ENCODE measurements at places on chromosomes 2 and 18.

- no peak for DNase-seq
Observed at GRCh38 chr2:128371248-128371630, 52.6 kb upstream of the HS6ST1 start.

GRCh38 chr2:73034661-73035375, 36.7 kb downstream of the SFXN5 start:
- no peak for DNase-seq

DNA sequence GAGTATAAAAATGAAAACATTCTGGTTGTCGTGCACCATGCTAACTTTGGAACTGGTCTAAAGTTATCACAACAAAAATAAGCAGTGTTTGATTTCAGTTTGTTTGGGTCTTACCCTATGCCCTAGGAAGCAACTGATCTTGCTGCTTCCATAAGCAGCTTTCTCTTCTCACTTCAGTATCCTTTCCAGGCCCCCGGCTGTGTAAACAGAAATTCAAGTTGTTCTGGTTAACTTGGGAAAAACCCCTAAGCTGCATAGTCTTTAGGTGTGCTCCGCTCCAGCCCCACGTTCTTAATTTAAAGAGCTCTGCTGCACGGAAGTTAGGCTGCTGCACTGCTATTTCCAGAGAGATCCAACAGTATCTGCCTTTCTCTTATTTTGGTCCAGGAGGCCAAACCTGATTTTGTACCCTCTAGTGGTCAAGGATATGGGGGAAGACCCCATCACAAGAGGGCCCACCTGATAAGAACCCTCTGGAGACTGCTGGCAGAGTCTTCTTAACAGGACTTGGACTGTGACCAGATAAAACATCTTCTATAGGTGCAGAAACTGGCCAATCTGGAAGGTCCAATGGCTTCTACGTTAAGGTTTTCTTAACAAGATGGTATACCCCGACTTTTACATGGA, 69.1 kb downstream of the FEZ2 start:
- DNase-seq, result no peak

GRCh38 chr18:52008736-52009135, 331.3 kb upstream of the DCC start:
- DNase-seq, result no peak

DNA sequence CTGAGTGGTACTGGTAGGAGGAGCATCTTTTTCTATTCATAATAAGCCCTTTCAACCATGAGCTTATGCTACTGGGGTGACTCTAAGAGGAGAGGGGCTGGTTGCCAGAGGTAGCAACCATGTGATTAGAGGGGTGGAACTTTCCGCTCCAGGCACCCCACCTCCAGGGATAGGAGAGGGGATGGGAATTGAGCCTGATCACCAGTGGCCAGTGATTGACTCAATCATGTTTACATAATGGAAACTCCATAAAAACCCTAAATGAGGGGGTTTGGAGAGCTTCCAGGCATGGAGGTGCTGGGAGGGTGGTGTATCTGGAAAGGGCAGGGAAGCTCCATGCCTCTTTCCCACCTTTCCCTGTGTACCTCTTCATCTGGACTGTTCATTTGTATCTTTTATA, 46.6 kb upstream of the RHOB start:
- no peak for DNase-seq

- DNase-seq, result no peak
Observed at GRCh38 chr2:201249889-201250288, 10.4 kb upstream of the CASP8 start.

DNA sequence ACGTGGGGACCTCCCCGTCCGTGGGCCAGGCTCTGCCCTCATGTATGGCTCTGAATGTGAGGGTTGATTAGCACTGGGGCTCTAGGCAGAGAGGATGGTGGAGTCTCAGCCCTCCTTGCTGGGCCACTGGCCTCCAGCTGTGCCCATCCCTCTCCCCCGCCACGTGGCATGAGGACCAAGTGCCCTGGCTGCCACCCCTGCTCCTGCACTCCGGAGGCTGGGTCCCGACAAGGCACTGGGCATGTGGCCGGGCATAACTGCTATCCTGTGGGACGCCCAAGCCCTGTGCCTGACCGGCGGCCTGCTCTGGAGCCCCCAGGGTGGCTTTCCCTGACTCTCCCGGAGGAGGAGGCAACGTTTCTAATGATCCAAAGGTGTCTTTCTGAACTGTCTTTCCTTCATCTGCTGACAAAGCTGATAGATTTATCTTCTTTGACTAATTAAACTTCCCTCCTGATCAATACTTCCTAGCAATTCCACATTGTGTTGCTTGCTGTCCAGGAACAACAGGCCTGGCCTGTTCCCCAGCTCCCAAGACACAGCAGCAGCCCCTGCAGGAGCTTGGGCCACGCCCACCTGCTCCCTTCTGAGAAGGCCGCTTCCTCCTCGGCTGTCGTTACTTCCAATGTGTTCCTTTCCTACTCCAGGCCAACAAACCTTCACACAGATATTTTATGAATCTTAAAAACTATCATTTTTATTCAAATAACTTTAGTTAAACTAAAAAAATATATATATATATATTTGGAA, 132.0 kb downstream of the SNTG2 start:
- DNase-seq, result no peak

- no peak for DNase-seq
Observed at GRCh38 chr2:25735835-25736234, 62.5 kb upstream of the DTNB start.

DNA sequence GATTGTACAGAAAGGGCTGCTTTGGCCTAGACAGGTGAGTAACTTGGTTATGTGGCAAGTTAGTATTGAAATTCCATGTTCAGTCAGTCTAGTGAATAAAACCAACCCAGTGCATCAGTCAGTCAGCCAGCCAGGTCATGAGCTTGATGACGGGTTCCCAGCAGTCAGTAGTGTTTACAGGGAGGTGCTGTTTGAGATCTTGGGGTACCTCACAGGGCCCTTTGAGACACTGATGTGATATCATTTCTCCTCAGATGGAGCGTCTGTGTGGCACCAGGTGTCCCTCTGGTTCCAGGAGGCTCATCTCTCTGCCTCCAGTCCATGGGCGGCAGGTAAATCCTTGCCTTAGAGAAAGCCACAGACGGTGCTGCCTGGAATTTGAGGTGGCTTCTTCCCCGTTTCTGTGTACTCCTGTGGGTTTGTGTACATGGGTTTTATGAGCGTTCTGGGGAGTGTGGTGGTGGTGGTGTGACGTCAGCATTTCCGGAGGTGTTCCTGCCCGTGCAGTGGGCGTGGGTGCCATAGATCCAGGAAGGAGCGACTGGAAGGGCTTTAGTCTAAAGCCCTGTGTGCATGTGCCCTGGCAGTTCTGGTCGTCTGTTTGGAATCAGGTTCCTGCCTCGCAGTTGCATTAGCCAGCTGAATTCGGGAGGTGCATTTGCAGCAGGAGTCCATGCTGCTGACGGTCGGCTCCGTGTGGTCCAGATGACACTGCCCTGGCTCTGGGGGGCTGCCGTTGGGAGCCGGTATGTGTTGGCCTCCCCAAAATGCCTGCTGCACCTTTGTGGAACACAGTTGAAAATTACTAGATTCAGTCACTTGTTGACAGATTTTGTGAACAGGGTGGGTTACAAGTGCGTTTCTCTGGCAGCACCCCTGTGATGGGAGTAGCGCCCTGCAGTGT, 2.1 kb downstream of the CTDP1 start:
- peak; percentile 41 for DNase-seq

- no peak for DNase-seq
Observed at GRCh38 chr2:182647499-182647787, 68.6 kb upstream of the DNAJC10 start.

DNA sequence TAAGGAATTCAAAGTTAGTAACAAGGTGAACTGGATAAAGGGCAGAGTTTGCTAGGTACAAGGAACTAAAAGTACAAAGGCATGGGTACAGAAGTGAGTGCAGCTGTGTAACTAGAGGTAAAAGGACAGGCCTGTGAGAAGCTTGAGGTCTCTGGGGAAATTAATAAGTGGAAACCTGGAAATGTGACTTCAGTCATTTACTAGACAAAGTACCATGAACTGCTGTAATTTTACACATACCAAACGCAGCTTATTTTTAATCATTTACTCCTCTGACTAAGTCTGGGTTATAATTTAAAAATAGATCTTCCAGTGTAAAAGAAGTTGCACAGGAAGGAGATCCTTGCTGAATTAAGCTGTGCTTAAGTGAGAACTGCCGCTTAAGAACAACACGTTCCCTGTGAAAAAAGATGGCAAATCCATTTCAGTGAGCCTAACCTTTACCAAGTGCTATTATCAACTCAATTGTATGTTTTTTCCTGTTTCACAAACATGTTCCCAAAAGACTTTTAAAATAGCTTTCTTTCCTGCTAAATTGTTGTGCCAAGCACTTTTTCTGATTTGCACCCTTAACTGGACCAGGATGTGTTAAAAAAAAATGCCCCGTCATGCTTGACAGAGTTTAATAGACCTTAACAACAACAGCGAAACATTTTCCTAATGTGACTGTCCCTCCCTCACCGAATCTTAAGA, 44.3 kb downstream of the CALCRL start:
- no peak for DNase-seq

DNA sequence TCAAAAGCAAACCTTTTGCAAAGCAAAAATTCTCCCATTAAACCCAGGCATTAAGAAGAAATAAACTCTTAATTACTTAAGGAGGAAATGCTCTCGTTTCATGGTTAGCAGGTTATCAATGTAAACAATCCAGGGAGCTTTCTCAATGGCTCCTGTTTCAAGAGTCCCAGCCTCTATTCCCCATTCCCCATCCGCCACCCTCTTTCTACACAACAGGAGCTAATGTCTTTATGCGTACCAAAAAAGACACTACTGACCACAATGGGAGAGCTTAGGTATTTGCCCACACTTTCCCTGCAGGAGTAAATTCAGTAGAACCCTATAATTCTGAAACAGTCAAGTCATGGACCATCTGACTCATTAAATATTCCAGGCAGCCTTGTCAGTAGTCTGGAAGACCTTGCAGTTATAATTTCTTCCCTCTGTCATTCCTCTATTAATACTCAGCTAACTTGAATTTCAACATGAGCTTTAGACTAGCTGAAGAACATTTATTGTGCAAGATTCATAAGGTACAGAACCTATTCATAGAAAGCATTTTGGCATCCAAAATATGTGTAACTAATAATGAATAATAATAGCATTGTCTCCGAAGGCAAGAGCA, 48.6 kb downstream of the SLC8A1 start:
- DNase-seq, result no peak

DNA sequence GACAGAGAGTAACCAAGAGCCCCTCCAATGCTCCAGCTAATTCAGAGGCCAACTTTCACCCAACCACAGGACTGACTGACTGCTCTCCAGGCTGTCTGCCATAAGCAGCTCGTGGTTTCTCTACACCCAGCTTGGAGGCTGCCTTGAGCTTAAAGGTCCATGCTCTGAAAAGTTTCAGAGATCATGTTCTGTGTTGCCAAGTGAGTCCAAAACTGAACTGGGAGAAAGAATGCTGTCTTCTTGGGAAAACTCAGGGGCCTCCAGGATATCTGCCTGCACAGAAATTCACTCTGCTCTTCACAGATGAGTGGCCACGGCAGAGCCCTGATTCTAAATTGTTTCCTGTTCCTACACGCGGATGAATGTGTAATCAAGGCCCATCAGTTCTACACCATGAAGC, 51.1 kb downstream of the LPIN2 start:
- DNase-seq, result no peak

DNA sequence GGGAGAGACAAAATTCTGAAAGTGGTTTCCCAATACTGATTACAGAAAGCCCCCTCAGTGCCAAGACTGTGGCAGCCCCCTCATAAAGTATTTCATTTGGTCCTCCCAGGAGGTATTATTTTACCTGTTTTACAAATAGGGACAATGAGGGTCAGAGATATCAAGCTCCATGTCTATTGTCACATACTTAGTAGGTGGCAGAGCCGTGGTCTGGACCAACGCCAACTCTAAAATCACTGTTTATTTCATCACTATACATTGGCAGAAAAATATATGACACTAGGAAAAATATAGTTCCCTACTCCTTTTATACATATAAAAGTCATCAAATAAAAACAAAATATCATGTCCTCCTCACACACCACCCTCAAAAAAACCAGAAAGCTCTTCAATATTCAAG, 68.6 kb downstream of the DHRS9 start:
- DNase-seq, result no peak

DNA sequence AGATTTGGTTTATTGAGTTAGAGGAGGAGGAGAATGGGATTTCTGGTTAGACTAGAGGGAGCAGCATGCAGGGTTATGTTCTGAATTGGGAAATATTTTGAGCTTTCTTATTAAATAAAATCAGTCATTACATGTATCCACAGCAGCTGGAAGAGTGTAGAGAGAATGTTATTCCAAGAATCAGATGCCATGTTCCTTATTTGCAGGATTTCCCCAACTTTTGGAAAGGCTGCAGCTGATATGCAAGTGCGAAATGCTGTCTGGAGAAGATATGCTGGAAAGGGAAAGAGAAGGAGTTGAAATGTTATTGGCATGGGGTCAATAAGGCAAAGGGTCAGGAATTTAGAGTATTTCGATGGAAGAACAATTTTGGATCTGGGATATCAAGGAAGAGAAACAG, 255.8 kb downstream of the MTX2 start:
- DNase-seq, result no peak

DNA sequence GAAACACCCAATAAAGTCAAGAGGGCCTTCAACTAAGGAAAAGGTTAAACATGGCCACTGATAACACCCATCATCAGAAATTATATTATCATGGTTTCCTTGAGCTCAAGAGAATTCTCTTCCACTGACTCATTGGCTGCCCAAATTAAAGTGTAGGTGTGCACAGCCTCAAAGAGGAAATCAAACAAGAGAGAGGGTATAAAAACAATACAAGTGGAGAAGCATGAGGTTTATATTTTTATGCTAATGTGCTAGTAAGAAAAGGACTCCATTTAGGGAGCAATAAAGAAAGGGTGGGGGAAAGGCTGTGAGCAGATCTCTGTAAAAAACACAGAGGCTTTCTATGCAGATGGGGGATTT, 168.8 kb upstream of the VRK2 start:
- no peak for DNase-seq

GRCh38 chr2:173658946-173659371, 304.3 kb downstream of the CDCA7 start:
- no peak for DNase-seq

DNA sequence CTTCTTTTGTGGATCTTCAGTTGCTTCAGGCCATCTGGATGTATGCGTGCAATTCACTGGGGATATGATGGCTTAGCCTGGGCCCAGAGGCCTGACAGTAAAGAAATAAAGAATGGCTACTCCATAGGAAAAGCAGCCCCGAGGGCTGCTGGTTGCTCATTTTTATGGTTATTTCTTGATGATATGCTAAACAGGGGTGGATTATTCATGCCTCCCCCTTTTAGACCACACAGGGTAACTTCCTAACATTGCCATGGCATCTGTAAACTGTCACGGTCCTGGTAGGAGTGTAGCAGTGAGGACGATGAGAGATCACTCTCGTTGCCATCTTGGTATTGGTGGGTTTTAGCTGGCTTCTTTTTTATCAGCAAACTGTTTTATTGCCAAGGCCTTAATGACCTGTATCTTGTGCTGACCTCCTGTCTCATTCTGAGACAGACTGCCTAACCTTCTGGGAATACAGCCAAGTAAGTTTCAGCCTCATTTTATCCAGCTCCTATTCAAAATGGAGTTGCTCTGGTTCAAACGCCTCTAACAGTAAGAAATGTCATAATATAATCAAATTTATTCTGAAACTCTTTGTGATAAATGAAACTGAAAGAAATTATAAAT, 60.5 kb downstream of the DSEL start:
- DNase-seq, result no peak

Measured in CD4-positive, alpha-beta T cell treated with Interleukin-15 for 4 hours (primary cell).